ENCODE measurements at places on chromosomes 4 and X.

- no peak for DNase-seq
Observed at GRCh38 chr4:143384381-143384994, 47.8 kb downstream of the GAB1 start.

DNA sequence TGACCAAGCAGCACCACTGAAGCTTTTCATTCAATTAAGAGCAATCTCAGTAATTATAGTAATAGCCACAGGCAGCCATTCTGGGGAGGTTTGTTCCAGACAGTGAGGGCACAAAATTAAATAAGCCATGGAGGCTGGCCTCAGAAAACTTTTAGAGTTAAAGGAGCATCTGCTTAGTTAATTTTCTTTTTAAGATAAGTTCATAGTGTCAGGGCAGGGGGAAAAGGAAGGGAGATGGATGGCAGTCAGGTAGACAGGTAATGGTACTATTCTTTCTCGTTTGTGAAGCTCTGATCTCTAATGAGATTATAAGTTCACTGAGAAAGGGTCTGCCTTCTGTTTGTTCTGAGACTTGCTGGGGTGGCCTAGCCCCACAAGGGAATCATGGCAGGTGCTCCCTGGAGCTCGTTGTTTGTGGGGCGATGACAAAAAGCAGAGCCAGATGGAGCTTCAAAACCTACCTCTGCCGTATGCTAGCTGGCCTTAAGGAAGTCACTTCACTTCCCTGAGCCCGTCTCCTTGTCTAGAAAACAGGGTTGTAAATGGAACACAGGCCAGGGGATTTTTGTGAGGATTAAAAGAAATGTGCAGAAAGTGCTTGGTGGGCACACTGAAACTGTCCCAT is 44.6 kb upstream of the FGFBP2 start:
- no peak for DNase-seq

DNA sequence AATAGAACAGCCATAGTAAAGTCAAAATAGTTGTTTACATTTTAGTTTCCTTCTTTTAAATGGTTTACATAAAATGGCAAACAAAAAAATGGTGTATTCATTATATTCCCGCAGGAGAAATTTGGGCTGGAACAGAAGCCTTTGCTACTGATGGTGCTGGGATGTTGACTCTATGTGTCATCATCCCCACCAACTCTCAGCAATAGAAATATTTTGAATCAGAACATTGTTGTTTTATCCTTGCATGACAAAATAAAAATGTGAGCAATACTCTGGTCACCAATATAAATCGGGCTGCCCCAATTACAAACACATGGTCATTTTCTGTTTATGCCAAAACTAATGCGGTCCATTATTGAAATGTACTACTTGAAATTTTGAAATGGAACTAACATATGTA is 1131.6 kb upstream of the PCDH7 start:
- no peak for DNase-seq

DNA sequence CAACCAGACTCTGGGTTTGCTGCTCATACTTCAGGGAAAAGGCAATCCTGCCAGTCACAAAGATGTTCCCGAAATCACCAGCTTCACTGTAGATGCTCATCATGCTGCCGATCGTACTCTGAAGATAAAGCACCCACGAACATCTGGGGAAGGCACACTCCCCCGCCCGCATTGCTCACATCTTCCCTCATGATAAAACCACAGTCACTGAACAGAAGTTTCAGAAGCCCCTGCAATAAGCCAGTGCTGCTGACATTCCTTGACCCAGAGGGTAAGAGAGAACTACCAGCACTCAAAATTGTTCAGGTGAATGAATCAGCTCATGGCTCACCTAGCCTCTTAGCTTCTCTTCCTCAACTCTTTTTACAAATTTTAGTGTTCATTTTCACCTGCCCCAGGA is 43.1 kb downstream of the SRPX2 start:
- peak; percentile 12 for DNase-seq

DNA sequence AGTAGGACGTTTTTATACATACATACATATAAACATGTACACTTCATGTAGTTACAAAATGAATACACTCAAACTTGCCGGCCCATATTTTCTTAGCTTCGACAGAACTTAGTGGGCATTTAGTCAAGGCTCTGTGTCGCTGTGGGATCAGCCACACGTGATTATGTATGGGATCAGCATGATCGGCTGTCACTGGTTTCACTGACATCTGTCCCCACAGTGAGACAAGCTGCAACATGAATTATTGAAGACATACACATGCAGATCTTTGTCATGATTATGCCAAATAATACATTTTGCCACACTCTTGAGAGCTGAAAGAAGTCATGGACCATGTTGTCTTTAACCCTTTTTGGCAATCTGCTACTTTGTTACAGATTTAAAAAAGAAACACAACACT is 38.2 kb upstream of the NAA11 start:
- no peak for DNase-seq

- no peak for DNase-seq
Observed at GRCh38 chr4:159374749-159375530, 272.1 kb downstream of the RAPGEF2 start.

DNA sequence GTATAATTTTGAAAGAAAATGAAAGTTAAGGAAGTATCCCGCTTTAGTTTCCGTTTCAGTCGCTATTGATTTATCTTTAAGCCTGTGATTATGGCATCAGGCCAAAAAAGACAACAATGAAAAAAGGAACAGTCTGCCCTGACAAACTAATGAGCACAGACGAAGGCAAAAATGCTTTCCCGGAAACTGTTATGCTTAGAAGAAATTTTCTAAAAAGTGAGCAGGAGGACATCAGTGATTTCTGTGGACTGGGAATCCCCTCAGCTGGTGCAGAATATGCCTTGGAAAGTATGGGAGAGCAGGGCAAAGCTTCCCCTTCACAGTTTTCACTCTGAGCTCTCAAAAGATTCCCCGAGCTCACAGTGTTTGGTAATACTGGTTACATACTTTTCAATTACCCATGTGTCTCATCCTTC is 5.1 kb upstream of the CXCL10 start:
- no peak for DNase-seq

GRCh38 chr4:107133965-107134653 is 98.0 kb upstream of the DKK2 start:
- no peak for DNase-seq

DNA sequence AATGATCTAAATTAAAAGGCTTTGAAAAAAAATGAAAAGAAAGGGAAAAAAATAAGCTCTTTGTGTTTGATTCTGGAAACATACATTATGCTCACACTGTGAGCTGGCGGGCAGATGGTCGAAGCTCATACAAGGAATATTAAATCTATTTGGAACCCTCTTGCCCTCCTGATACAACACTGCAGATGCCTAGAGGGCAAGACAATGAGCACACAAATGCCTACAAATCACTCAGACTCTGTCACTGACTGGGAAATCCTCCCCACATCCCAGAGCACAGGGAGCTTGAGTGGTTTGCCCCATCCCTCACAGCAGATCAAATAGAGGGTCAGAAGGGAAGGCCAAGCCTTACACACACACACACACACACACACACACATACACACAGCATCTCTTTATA is 320.4 kb downstream of the HNRNPD start:
- DNase-seq, result no peak

- DNase-seq, result no peak
Observed at GRCh38 chr4:70518716-70519115, 347 bp downstream of the AMTN start.

Data from stimulated activated CD4-positive, alpha-beta T cell treated with anti-CD3 and anti-CD28 coated beads, Interleukin-12 subunit alpha, Interleukin-12 subunit beta, amount 100 ng/mL, for 24 hours (primary cell).